ENCODE measurements at places on chromosomes 3 and 15. TPM values are rescaled to one million over a fixed set of nuclear protein-coding genes. Genes with fewer than 3 reads are reported as not detected.

DNA sequence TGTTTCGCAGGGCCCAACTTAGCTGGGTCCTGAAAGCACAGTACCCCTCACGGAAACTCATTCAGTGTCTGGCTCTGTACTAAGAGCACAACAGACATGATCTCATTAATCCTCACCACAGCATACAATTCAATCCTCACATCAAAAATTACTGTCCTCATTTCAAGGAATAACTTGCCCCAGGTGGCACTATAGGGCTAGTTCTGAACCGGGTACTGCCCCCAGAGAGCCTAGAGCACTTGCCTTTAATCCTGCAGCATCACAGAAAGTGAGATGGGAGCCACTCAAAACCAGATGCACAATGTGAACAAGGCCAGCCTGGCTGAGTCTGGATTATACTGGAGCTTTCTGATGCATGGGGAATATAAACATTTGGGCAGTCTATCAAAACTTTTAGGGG lies 122.6 kb downstream of the OSBPL10 start:
- DNase-seq: no peak

DNA sequence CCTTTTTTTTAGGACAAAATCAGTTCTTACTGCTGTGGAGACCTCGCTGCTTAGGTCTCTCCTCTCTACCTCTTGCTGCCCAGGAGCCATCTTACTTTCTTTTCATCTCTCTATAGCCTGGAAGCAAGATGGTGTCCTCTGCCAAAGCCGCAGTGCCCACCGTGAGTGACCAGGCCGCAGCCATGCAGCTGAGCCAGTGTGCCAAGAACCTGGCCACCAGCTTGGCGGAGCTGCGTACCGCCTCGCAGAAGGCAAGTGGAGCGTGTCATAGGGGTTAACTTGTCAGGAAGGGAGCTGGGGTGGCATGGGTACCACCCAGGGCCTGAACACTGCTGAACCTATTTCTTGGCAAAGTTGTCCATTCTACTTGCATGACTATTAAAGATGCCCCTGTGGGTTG lies 320.3 kb upstream of the TPM1 start:
- no peak for DNase-seq

- DNase-seq: no peak
Measured at GRCh38 chr3:186534113-186534669, 10.0 kb downstream of the CRYGS start.

- DNase-seq: no peak
Measured at GRCh38 chr15:72011302-72011942, 106.5 kb downstream of the MYO9A start.

DNA sequence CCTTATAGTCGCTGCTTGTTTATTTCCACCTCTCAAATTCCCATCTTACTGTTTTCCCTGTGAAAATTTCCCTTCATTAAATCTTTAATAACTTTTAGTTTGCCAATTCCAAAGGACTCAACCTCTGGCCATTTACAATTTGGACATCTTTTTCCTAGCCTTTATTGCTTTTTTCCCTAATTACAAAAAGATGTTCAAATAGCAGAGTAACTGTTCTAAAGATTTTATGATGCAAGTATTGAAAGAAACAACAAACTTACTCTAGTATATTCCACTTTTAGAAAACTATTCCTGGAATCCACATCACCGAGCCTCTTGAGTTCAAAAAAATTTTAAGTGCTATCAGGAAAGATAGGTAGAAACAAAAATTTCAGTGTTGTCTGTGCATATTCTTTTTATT lies 174.1 kb upstream of the UBE2E2 start:
- DNase-seq: no peak

GRCh38 chr3:134640378-134640777 lies 10.4 kb downstream of the KY start:
- no peak for DNase-seq

Gene PLSCR5
- not detected for polyA plus RNA-seq

Gene MBNL1
- polyA plus RNA-seq: 129 TPM

All from IMR-90 (cell line).